ENCODE measurements at places on chromosomes 2 and 18.

GRCh38 chr2:71811726-71812125 is 335.9 kb downstream of the CYP26B1 start:
- H3K27ac ChIP-seq = no peak overlapping the region
- no peaks in the 10 kb centered on the region for H3K4me1 ChIP-seq
- H3K27me3 ChIP-seq = peaks cover 5% of the 10 kb centered on the region
- H3K36me3 ChIP-seq = no peaks in the 10 kb centered on the region
- DNase-seq = no peak

- no peaks in the 10 kb centered on the region for H3K36me3 ChIP-seq
- no peak overlapping the region for H3K4me3 ChIP-seq
- no peak overlapping the region for H3K27ac ChIP-seq
Measured at GRCh38 chr18:9869715-9870430, 15.9 kb upstream of the TXNDC2 start.

DNA sequence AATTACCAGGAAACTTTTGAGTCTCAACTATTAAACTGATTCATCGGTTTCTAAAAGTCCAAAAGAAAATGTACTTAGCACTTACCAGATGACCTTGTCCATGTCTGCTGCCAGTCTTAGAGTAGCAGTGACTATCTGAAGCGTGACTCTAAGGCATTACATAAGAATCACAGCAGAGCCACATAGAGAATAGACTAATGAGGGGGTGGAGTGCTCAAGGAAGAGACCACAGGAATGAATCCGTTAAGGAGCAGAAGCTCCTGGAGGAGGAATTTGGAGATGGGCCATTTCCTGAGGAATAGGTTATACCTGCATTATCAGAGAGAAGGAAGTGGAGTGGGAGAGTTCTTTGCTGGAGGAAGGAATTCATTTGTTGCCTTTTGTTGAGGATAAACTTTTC is 116.0 kb downstream of the MAP3K20 start:
- peaks cover 2% of the 10 kb centered on the region for H3K27me3 ChIP-seq
- no peak overlapping the region for H3K4me3 ChIP-seq
- H3K36me3 ChIP-seq = peaks cover 10% of the 10 kb centered on the region
- H3K4me1 ChIP-seq = peaks cover 7% of the 10 kb centered on the region
- no peak for DNase-seq

- no peaks in the 10 kb centered on the region for H3K4me1 ChIP-seq
- H3K36me3 ChIP-seq = peaks cover 1% of the 10 kb centered on the region
- no peak overlapping the region for H3K4me3 ChIP-seq
- peaks cover 20% of the 10 kb centered on the region for H3K27me3 ChIP-seq
Measured at GRCh38 chr2:112949456-112949855, 28.4 kb upstream of the IL36G start.

- no peak overlapping the region for H3K27ac ChIP-seq
- DNase-seq = no peak
- H3K27me3 ChIP-seq = no peaks in the 10 kb centered on the region
- no peaks in the 10 kb centered on the region for H3K4me1 ChIP-seq
- H3K4me3 ChIP-seq = no peak overlapping the region
Measured at GRCh38 chr2:145759228-145759915, 1239.5 kb upstream of the ZEB2 start.

GRCh38 chr2:177422271-177422670 is 29.7 kb downstream of the AGPS start:
- no peak overlapping the region for H3K4me3 ChIP-seq
- peaks cover 12% of the 10 kb centered on the region for H3K4me1 ChIP-seq
- DNase-seq = no peak
- no peak overlapping the region for H3K27ac ChIP-seq
- peaks cover 48% of the 10 kb centered on the region for H3K36me3 ChIP-seq

DNA sequence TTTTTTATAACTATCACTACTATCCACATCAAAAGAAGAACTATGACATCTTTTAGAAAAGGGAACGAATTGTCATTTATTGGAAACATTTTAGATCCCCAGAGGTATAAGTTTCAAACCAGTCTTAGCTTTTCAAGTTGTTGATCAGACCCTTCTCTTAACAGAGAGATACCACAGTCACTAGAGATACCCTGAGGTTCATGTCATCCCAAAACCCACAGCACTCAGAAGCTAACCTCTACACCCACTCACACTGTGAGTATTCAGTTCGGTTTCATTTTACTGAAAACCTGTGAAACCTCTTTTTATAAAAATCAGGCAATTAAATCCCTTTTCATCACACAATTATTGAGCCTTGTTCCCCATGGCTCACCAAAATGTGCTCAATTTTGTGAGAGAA is 156.2 kb downstream of the DTNA start:
- peaks cover 34% of the 10 kb centered on the region for H3K4me1 ChIP-seq
- peak overlapping the region; percentile 62 for H3K4me3 ChIP-seq
- DNase-seq = no peak
- peak overlapping the region; percentile 69 for H3K27ac ChIP-seq
- H3K27me3 ChIP-seq = no peaks in the 10 kb centered on the region

DNA sequence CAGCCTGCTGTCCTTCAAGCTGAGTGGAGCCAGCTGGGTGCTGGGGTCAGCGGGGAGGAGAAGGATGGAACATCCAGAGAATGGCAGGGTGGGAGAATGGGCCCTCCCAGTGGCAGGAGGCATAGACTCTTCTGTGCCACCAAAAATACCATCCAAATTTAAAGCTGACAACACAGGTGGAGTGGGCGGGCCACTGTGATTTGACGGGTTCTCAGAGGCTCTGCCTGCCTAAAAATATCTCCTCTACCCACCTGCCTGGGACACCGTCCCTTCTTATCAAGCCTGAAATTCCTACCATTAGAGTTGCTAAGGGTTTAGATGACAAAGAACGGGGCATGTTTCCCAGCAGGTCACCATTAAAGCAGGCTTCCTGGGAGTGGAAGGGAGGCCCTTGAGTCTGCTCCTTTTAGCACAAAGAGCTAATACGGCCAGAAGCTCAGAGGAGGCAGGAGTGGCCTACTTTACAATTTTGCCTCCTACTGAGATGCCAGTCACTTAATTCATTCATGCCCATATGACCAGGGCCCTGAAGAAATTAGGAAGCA is 19.8 kb upstream of the MARCHF4 start:
- H3K27ac ChIP-seq = no peak overlapping the region
- DNase-seq = no peak

Measured in activated naive CD8-positive, alpha-beta T cell treated with anti-CD3 and anti-CD28 coated beads, Interleukin-2, amount 10 ng/mL, durations not matched to agents 7 days and 5 days (primary cell).